NB4 (cell line): ENCODE measurements at places on chromosomes 6 and 20.
A peak's percentile ranks its signal among the peaks of the same experiment; 100 is the strongest.

DNA sequence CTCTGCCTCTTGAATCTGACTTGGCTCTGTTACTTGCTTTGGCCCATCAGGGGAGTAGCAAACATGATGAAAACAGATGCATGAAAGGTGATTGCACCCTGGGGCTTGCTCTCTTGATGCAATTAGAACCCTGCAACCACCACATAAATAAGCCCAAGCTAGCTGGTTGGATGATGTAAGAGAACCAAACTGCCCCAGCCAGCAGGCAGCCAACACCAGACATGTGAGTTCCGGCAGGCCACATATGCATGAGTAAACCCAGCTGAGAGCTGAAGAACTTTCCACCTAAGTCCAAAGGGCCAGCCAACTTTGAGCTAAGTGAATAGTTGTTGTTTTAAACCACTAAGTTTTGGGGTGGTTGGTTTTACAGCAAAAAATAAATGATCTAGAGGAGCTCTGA lies 268.4 kb downstream of the FARS2 start:
- no peak for DNase-seq

- DNase-seq, result no peak
Measured at GRCh38 chr6:128186729-128187128, 285.9 kb upstream of the THEMIS start.

DNA sequence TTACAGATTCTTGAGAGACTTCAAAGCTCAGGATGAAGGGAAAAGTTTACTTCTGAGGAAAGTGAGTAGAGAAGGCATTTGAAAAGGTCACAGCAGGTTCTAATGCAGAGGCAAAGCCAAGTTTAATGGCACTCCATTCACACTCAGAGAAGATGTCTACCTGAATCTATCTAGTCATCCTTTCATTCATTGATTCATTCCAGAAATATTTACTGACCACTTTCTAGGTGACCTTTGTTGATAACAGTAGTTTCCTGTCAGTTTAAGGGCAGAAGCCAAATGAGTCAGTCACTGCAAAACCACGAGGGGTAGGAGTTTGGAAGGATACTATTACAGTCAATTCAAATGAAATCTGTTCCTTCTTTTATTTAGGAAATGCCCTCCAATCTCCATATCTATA lies 30.8 kb downstream of the FBXO5 start:
- DNase-seq, result no peak

DNA sequence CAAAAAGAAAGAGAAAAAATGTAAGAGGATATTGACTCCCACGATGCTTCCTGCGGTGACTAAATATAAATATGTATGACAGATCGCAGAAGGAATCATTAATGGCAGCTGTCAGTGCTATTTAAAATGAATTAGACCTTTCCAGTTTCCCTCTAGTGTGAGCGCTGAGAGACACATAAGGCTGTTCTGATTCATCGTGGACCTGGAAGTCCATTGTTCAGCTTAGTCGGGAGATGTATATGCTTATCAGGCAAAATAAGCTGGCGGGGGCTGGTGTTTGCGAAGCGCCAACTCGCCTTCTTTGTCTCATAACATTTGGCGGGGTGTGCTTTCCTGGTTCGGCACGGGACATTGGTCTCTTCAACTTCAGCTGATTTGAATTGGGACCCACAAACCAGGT lies 95.4 kb downstream of the CDH4 start:
- DNase-seq, result no peak

- peak; percentile 47 for DNase-seq
Measured at GRCh38 chr20:59515013-59515905, 89.1 kb upstream of the PHACTR3 start.

- no peak for DNase-seq
Measured at GRCh38 chr6:154993026-154993425, 2.1 kb upstream of the TIAM2 start.

DNA sequence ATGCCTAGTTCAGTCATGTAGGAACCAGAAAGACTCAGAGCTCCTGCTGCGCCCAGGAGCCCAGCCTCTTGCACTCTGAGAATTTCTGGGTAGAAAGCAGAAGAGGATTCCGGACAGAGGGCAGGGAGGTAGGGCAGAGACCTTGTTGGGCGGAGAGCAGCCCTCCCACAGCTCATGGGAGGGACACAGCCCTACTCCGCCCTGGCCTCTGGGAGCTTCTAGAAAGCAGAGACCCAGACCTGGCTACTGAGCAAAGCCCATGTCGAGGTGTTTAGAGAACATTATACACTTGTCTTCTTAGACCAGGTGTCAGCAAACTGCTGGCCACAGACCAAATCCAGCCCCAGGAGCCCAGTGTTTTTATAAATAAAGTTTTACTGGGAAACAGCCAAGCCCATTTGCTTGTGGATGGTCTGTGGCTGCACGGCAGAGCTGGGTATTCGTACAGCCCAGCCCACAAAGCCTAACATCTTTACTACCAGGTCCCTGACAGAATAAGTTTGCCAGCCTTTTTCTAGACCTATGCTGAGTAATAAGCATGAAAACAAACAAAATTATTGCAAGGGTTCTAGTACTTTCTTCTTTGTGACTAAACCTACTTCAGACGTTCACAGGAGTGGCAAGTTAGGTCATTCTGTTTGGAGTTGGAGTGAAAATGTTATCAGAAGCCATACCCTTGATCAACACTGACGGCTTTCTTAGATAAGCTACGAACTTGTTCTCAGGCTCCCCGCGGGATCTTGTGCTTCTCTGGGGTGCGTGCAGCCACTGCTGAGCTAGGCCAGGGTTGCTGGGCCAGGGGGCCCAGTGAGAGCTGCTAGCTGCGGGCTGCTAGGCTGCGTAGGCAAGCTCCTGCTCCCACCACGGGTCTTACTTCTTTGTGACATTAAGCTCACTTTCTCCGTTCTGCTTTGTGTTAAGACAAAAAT lies 235.1 kb upstream of the FOXQ1 start:
- DNase-seq, result no peak

GRCh38 chr20:54717983-54718382 lies 242.6 kb downstream of the DOK5 start:
- no peak for DNase-seq

- DNase-seq, result no peak
Measured at GRCh38 chr6:144667532-144668503, 382.7 kb downstream of the UTRN start.

- no peak for DNase-seq
Measured at GRCh38 chr6:118333772-118334171, 214.3 kb upstream of the PLN start.

DNA sequence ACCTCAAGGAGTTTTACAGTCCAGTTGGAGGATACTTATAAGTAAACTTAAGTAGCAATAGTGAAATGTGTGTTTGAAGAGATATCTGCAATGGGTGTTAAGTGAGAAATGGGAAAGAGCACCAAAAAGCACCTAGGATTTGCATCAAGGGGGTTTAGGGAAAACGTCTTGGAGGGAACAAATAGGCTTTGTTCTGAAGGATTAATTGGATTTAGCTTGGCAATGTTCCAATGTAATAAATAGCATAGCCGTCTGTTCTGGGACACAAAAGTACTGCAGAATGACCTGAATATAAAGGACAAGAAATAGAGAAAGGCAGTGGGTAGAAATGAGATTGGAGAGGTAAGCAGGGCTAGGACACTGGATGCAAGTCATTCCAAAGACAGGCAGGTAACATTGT lies 2.8 kb upstream of the MYO6 start:
- no peak for DNase-seq

DNA sequence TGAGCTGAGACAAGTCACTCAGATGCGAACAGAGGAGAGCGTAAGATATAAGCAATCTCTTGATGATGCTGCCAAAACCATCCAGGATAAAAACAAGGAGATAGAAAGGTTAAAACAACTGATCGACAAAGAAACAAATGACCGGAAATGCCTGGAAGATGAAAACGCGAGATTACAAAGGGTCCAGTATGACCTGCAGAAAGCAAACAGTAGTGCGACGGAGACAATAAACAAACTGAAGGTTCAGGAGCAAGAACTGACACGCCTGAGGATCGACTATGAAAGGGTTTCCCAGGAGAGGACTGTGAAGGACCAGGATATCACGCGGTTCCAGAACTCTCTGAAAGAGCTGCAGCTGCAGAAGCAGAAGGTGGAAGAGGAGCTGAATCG lies 9.5 kb upstream of the SNRNP48 start:
- no peak for DNase-seq

- DNase-seq, result no peak
Measured at GRCh38 chr6:109362102-109362884, 20.0 kb downstream of the CD164 start.

DNA sequence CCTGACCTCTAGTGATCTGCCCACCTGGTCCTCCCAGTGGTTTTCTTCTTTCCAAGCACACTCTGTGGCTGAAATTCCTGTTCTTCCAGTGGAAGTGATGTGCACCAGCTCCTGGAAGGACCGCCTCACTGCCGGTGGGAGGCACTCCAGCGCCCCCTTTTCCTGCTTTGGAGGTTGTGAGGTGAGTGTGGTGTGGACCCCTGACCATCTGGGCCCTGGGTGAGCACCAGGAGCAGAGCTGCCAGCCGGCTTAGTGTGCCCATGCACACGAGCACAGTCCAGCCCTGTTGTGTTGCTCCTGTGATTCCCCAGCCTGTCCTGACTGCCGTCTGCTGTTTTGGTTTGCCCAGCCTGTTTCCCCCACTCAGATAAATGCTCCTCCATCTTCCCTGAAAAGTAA lies 134.6 kb downstream of the FNDC1 start:
- no peak for DNase-seq

- no peak for DNase-seq
Measured at GRCh38 chr6:16634855-16635254, 126.4 kb downstream of the ATXN1 start.

GRCh38 chr6:125287718-125288117 lies 14.0 kb downstream of the HDDC2 start:
- DNase-seq, result no peak

DNA sequence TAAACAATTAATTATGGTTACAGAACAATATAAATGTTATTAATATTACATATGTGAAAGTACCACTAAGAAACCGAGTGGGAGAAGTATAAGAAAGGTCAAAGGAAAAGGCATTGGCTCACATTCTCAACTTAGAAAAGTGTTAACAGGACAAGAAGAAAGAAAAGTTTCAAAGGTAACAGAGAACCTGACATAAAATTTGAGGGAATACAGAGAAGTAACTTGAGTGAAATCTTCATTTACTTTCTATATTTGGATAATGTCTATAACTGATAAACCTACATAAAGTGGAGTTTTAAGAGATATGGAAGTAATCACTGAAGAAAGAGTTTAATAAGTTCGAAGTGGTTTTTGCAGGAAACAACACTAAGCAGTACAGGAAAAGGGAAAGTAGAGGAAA lies 30.1 kb downstream of the REPS1 start:
- DNase-seq, result no peak

DNA sequence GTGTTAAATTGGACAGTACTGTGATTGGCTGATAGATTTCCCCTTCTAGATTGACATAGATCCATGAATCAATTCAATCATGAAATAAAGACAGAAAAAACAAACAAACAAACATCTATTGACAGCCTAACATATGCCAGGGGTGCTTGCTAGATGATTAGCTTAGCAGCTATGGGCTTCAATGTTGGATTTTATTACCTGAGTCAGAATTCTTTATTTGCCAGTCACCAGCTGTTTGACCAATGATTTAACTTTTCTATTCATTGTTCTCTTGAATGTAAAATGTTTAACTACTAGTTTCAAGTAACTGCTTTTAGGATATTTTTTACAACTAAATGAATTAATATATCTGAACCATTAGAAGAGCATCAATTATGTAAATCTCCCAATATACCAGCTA lies 901.3 kb upstream of the CITED2 start:
- DNase-seq, result no peak

DNA sequence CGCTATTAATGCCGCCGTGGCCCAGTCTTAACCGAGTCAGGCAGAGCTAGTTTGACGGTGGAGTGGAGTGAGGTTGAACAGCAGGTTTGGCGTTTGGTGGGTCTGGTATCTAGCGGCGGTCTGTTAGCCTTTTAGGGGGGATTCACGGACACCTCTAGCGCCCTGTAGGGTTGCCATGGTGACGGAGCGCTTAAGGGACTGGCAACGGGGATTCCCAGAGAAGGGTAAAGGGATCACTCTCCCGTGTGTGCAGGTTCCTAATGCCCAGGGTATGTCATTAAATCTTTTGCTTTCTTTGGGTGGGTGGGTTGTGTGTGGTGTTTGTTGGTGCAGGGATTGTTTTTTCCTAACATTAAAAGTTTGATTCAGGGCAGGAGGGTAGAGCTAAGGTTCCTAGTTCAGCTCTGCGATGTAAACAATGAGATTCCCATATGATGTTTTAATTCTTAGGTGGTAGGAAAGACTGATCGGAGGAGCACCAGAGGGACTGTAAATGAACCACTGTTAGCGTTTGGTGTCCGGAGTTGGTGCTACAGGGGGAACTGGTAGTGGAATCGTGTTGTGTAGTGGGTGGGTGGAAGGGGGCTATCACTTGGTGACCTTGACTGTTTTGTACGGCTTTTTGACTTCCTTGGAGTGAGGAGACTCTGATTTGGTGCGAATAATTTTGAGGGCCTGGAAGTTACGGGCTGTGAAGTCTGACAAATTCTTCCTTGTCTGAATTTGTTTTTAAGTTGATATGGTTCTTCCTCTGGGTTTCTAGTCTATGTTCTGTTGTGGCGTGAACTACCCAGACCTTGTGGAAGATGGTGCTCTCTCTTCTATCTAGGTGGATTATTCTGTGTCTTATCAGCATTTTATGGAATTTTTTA lies 5.0 kb downstream of the BRD2 start:
- DNase-seq, result peak; percentile 63

DNA sequence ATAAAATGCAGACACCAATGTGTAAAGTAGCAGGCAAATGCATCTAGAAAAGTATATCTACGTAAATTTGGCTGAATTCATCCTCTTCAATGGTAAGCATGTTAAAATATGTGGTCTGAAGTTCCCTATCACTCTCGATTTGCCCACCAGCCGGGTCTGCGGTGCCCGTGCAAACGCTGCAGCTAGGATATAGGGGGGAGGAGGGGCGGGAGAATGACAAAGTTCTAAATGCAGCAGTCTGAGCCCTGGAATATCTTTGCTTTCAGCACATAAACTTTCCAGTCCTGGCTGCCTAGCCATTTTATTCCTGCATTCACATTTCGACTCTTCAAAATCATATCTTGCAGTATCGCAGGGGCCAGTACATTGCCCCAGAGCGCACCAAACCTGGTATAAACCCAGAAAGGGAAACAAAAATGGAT lies 708 bp downstream of the NRN1 start:
- DNase-seq, result no peak

GRCh38 chr6:30544666-30545272 lies 11.5 kb downstream of the GNL1 start:
- peak; percentile 74 for DNase-seq
